H7 (cell line): ENCODE measurements at places on chromosomes 7 and 10.
A peak's percentile ranks its signal among the peaks of the same experiment; 100 is the strongest.

DNA sequence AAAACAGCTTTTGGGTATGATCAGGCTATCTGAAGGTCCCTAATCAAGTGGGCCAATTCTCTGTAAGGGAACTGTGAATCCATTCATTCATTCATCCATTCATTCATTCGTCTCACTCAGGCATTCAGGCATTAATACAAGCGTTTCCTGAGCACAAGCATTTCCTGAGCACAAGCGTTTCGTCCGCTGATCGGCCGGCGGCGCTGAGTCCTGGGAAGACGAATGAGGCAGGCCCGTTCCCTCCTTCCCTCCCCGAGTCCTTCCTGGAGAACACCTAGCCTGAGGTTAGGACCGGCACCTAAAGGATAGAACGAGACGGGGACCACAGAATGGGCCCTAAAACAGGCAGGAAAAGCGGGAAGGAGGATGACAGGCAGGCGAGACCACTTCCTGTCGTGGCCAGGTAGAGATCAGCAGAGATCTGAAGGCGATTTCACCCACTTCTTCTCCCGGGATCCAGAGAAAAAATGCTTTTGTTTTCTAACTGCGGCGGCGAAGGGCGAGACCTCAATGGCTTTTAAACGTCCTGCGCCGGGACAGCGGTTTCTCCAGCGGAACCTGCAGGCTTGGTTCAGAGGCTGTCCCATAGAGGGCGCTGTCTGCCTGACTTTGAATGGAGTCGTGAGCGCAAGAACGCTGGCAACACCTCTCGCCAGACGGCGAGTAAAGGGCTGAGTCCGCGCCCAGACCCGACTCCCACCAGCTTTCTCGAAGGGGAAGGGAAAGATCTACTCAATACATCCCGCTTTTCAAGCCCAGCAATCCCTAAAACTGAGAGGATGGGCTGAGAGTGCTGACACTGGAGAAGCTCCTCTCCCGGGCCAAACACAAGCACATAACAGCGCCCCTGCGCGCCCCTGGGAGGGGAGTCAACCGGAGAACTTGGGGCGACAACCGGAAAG is 2.9 kb upstream of the HMX3 start:
- DNase-seq, result peak; percentile 91

DNA sequence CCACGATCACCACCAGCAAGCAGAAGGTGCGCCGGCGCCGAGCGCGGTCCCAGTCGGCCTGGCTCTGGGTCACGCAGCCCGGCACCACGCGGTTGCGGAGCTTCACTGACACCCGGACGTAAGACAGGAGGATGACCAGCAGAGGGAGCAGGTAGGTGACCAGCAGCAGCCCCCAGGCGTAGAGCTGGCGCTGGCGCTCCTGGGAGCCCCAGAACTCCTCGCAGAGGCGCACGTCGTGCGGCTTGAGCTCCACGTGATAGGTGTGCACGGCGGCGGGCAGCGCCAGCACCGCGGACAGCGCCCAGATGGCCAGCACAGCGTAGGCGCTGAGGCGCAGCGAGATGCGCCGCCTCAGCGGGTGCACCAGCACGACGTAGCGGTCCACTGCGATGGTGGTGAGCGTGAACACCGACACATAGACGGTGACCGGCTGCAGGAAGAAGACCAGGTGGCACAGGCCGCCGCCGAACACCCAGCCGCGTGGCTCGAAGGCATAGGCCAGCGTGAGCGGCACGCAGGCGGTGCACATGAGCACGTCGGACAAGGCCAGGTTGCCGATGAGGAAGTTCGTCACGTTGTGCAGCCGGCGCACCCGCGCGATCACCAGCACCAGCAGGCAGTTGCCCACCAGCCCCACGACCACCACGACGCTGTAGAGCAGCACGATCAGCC is 920 bp downstream of the PRLHR start:
- peak; percentile 96 for DNase-seq

GRCh38 chr7:30805931-30806330 is 34.7 kb downstream of the MINDY4 start:
- no peak for DNase-seq

- no peak for DNase-seq
These were observed 61.1 kb downstream of the PPP1R17 start for GRCh38 chr7:31748084-31748483.

GRCh38 chr7:47423196-47423595 is 158.7 kb downstream of the TNS3 start:
- DNase-seq, result no peak

DNA sequence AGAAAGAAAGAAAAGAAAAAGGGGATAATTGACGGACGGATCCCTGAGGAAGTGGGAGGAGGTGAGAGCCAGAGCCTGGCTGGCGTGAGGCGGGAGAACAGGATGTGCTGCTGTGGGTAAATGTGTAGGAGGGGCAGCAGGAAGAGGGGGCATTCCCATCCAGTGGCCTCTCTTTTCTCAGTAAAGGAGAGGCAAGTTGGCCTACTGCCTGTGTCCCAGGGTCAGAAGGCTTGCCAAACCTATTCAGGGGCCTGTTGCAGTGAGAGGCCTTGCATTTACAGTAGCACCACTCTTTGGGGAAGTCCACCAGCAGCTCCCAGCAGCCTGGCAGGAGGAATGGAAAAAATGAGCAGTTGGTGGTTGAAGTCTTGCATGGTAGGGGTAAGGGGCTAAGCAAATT is 26.6 kb upstream of the ASCC1 start:
- no peak for DNase-seq

DNA sequence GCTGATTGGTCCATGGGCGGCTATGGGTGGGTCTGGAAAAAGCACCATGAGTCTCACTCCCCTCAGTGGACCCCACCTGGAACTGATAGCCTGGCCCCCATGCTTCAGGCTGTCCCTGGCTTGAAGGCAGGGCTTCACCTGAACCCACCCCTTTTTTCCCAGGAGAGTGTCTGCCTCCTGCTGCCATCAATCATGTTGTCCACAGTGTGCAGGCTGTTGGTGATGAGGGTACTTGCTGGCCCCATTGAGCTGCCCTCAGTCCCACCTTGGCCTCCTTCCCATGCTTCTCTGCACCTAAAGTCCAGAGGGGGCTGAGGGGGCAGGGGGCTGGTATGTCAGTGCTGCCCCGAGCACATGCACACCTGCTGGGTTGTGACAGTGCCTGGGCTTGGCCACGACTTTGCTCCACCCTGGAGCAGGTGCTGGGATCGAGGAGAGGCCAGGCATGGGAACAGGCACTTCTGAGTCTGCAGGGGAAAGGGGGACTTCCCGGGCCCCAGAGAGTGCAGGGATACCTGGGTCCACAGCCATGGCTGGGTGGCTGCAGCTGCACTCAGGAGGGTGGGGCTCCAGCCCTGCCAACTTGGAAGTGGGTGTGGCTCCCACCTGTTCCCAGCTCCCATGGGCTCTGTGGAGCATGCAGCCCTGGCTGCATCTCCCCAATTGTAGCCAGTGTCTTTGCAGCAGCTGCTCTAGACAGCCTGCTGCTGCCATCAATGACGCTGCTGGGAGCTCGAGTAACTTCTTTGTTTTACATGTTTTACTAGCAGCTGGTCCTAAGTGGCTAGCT is 56.9 kb downstream of the ADK start:
- DNase-seq, result peak; percentile 55

DNA sequence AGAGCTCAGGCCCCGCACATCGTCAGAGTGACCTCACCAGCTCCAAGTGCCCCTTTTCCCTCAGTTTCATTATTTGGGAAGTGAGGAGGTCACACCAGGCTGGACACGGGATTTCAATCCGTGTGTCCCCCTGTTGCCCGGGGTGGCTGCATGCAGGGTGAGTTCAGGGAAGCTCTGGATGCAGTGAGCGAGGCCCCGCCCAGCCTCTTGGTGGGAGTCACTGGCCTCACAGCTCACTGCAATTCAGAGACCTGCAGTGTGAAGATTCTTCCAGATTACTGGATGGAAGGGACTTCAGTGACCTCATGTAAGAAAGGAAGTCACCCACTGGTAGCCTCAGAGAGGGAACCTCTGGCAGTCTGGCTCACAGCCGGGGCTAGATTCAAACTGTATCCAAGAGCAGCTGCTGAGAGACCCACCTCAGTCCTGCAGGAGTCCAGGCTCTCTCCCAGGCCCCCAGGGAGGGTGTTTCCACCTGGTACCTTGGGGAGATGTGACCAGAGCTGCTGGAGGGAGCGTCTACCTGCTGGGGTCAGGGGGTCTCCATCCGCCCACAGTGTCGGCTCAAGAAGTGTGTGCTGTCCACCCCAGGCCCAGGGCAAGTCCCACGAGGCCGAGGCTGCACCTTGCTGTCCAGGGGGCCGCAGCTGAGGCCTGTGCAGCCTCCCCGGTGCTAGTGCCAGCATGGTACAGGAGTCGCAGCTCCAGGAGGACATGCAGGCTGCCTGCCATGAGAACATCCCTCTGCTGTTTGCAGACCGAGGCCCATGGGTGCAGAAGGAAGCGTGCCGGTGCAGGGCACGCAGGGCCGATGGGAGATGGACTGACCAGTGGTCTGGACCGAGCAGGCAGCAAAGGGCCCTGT is 54.4 kb downstream of the MGMT start:
- DNase-seq, result no peak

- DNase-seq, result peak; percentile 94
These were observed 3.7 kb downstream of the CFAP46 start for GRCh38 chr10:132938472-132939339.

DNA sequence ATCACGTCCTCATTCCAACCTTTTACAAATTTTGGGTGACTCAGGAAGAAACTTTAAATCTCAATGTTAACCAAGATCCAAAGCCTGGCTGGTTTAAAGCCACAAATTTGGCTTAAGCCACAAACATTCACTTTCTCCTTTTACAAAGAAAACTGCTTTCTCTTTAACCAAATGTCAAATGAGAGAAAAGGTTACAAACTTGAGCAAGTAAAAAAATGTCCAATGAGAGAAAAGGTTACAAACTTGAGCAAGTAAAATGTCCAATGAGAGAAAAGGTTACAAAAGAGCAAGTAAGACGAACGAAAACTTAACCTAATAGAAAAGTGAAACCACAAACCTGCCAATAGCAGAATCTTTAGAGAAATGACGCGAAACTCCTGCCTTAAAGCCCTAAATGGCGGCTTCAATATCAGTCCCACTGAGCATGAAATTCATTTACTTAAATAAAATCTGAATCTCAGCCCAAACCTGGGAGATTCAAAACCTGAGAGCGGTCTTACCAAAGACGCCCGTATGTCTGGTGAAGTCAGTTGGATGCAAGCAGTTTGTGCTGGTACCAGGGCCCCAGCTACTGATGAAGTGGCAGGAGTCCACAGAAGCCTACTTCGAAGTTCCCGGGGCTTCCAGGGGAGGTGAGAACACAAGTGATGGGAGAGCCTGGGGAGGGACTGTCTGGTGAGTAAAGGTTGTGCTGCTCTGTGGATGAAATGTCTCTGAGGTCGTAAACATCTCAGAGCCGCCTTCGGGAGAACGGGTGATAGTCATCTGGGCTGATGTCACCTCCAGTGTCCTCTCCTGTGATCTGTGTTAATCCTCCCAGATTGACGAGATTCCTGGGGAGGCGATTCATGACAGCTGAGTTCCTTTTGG is 74.6 kb downstream of the PAXIP1 start:
- DNase-seq, result no peak

DNA sequence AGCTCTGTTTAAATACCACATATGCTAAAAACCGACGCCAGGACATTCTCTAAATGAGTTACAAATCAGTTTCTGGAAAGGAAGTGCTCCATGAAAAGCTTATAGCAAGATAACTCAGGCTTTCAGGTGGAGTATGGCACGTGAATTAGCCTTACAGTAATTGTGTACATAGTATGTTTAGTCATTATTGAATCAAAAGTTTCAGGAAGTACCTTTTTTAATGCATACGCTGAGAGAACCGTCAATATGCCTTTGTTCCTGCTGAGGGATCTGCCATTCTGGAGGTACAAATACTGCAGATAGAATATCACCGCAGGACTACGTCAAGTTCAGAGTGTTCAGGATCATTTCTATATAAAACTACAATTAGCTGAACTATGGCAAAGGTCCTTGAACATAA is 45.7 kb downstream of the ANKMY2 start:
- DNase-seq, result no peak

- no peak for DNase-seq
These were observed 64.4 kb downstream of the ITGB8 start for GRCh38 chr7:20395104-20395503.

DNA sequence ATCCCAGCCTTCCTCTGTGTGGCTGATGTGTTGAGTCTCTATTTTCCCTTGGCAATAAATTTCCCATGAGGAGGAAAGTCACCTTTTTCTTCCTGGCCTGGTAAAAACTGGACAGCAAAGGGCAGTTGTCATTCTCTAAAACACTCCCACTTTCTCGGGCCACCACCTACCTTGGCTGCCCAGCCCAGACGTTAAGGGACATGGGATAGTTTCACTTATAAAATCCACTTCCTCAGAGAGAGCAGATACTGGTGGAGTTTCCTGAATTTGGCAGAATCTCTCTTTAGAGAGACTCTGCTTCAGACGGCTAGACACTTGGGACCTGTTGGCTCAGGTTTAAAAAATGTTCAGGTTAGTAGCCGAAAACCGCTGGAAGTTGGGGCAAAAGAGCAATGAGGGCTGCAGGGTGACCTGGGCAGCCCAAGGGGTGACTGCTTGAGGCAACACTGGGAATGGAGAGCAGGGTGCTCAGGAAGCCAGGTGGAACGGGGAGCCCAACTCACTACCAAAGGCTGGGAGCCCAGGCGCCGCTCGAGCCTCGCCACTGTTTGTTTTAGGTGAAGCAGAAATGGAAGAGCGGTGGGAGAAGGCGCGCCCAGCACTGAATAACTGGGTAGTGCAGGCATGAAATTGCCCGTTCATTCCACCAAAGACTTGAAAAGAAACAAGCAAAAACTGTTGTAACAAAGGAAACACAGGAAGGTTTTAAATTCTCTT is 186.1 kb downstream of the TRIL start:
- no peak for DNase-seq

- no peak for DNase-seq
These were observed 340.9 kb downstream of the LRMDA start for GRCh38 chr10:75772153-75772887.
